Iris pigment epithelial cell (primary cell): ENCODE measurements at places on chromosomes 5 and 9.
A peak's percentile ranks its signal among the peaks of the same experiment; 100 is the strongest.

DNA sequence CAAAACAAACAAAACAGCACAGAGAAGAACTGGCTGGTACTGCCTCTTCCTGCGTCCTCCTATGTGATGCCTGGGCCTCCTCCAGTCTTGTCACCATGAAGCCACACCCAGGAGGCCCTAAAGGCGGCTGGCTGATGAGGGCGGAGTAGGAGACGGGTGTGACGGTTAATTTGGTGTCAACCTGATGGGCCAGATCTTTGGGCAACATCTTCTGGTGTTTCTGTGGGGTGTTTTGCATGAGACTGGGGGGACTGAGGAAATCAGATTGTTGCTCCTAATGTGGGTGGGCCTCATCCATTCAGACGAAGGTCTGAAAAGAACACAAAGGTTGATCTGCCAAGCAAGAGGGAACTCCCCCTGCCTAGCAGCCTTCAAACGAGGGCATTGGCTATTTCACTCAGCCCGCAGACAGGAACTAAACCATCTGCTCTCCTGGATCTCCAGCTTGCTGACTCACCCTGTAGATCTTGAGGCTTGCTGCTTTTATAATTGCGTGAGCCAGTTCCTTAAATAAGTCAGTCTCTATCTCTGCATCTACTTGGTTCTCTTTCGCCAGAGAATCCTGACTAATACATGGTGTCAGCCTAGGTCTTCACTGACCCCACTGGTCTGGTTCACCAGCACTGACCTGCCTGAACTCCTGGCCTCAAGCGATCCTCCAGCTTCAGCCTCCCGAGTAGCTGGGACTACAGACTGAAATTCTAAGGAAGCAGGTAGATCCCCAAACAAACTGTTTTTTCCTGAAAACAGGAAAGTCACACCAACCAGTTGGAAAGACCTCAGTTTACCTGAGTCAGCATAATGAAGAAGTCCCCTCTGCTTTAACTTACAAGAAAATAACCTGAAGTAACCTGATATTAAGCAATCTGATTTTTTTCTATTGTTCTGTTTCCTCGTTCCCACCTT, 12.8 kb upstream of the ZFP62 start:
- DNase-seq, result peak; percentile 55

- no peak for DNase-seq
Measured at GRCh38 chr5:7087719-7088297, 308.1 kb upstream of the ADCY2 start.

GRCh38 chr5:140176031-140176387, 1.0 kb downstream of the CYSTM1 start:
- DNase-seq, result no peak

GRCh38 chr5:22678886-22679285, 174.3 kb downstream of the CDH12 start:
- DNase-seq, result no peak

DNA sequence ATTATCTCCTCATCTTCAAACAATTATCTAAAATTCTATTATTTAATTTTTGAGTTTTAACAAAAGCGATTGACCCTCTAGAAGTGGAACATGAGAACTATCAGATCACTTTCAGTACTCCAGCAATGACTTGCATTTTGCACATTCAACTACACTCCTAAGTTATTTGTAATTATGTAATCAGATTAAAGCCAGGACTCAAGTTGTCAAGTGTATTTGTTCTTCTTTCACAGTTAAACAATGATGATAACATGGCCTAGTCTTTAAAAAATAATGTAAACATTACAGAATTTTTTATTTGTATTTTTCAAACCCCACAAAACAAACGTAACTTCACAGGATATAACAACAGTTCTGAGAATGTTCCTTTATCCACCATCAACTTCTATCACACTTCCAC, 2148.9 kb upstream of the ACO1 start:
- DNase-seq, result no peak

GRCh38 chr5:117812861-117813260, 1175.5 kb downstream of the DTWD2 start:
- DNase-seq, result peak; percentile 9

GRCh38 chr5:86427158-86427557, 190.6 kb upstream of the COX7C start:
- no peak for DNase-seq

DNA sequence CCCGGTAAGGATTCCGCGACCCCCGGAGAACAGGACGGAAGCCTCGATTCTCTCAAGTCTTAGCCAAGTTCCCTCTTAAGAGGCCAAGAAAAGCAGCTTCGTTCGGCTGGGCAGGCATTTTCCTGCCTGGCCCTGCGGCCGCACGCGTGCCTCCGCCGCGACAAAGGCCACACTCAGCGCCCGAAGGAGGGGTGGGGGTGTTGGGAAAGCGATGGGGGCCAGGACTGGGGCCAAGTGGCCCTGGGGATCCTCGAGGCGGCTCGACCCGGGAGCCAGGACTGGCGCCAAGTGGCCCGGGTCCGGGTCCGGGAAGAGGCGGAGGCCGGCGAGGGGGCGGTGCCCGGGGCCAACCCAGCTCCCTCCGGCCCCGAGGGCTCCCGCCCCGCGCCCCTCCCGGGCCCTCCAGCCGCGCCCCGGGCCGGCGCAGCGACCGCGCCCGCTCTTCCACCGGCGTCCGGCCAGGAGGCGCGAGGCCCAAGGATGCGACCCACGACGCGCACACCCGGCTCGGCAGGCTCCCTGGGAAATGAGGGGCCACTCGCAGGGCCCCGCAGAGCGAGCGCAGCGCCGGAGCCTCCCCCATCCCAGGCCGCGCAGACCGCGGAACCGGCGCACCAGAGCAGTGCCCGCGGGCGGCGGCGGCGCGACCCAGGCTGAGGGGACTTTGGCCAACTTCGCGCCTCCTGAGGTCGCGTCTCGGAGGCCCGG, 756 bp downstream of the VAV2 start:
- peak; percentile 22 for DNase-seq

GRCh38 chr5:10151656-10152055, 98.0 kb downstream of the ATPSCKMT start:
- peak; percentile 6 for DNase-seq

- DNase-seq, result peak; percentile 63
Measured at GRCh38 chr9:94002316-94003140, 47.4 kb upstream of the BARX1 start.

- no peak for DNase-seq
Measured at GRCh38 chr9:88812938-88813637, 178.2 kb upstream of the S1PR3 start.

DNA sequence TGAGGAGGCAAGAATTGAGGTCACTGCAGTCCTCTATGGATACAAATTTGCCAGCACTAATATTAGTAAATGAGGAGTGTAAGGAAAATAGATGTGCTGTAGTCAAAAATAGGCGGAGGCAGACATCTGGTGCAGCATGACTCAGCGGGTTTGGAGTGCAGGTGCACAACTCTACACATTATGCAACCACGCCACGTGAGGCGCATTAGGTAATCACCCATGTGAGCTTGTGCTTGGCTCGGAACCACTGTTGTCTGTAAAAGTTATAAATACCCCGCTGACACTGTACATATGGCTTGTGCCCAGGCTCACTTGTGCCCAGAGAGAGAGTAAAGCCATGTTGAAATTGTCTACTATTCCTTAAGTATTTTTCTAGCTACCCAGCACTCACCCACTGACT, 623.5 kb upstream of the NUDT12 start:
- peak; percentile 45 for DNase-seq

DNA sequence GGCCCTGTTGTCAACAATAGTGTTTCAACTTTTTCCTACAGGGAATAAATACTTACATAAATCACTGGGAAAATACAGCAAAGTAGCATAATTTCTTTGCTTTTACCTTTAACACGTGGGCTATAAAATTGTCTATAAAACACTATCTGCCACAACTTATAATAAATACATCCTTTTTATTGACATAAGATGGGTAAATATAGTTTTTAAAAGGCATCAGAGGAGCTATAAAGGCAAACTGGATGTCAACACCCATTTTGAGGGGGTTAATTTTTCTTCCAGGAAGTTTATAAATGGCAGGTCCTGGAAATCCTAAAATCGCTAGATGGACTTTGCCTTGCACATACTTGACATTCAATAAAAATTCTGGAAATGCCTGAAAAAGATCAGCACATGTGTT, 358.0 kb downstream of the PDE4D start:
- no peak for DNase-seq

DNA sequence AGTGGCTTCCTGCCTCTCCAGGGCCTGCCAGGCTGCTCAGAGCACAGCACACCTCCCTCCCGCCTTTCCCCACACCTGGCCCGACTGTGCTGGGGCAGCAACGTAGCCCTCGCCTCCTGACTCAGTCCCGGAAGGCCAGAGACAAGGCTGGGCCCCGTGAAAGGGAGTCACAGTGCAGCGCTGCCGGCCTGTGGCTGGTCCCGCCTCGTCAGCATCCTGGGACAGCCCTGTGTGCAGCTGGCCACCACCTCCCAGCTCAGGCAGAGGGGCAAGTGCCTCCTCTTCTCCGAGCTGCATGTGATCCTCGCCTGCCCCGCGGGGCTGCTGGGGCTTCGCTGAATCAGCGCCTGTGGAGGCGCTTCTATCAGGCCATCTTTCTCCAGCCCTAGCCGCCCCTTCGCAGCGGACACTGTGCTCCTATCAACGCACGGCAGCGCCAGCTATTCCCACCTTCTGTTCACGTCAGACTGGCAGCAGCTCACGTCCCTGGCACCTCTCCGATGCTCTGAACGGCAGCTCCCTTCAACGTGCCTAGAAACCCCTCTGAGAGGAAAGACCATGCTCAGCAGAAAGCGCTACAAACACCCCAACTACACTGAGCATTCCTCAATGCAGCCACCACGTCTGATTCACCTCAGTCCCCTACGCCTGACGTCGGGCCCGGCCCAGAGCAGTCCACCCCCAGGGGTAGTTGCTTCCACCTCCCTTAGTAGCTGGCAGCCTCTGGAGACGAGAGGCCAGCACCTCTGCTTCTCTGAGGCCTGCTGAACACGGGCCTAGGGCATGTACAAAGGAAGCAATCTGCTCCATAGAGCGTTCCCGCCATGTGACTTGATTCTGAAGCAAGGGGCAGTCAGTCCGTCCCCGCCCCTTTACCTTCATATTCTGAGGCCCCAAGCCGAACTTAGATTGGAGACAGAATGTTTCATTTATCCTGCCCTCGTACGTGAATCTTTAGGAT, 78.8 kb downstream of the GPR21 start:
- peak; percentile 20 for DNase-seq

DNA sequence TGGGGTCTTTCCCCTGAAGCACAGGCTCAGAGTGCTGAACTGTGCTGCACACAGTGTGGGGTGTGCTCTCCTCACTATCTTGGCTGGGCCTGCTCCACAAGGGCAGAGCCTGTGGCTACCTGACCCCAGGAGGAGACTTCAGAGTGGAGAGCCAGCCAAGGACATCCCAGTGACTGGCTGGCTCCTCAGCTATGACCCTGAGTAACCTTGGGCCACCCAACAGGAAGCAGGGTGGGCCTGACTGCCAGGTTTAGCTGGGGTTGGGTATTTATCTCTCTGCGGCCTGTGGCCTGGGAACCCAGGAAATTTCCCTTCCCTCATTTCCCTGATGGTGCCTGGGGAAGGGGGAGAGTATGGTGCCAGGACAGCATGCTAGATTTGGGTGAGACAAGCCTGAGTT, 2.1 kb upstream of the EEIG1 start:
- no peak for DNase-seq

- DNase-seq, result peak; percentile 44
Measured at GRCh38 chr5:36079200-36079781, 12.6 kb upstream of the UGT3A2 start.

DNA sequence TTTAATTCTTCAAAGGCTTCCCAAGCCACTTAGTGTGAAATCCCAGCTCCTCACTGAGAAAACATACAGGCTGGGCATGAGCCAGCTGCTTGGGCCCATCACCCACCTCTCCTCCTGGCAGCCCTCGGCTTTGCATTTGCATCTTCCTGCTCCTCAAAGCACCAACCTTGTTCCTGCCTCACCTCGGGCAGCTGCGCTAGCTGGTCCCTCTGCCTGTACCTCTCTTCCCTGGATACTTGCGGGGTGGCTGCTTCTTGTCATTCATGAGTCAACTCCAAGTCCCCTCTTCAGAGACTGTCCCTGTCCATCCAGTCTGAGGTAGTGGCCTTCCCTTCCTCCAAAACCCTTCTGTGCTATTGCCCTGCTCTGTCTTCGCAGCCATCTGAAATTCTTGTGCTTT, 116.1 kb upstream of the CXCL14 start:
- no peak for DNase-seq

- peak; percentile 21 for DNase-seq
Measured at GRCh38 chr9:37430841-37431597, 8.5 kb downstream of the GRHPR start.

DNA sequence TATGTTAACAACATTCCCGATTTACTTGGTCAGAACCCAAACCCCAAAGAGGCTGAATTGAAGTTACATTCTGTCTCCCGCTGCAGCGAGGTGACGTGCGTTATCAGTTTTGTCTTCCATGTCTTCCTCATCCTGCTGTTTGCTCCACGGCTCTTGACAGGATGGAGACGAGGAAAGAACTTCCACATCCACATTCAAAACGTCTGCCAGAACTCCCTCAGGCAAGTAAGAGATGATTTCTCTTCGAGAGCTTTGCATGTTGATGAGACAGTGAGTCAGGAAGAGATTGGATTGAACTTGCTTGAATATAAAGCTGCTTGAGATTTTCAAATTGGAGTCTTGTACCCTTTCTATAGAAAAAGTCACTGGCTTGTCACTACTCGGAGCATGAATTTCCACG, 242.6 kb downstream of the AUH start:
- peak; percentile 42 for DNase-seq

DNA sequence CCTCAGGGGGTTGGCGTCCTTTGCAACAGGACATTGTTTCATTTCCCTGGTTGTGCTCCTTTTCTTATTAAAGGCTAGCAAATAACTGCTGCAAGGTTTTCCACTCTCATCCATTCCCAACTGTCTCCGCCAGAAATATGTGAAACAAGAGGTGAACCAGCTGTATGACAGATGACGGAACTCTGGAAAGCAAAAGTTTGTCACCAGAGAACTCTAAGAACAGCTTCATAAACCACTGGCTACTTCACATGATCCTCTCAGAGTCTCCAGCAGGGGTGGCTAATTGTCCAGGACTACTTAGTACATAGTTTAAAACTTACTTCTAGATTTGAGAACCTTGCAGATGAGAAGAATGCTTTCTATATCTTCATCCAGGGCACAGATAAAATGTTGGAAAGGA, 195.9 kb upstream of the RAD23B start:
- no peak for DNase-seq
